Suprapubic skin (tissue), 4 donors: ENCODE measurements at places on chromosomes 11 and 22. TPM values are rescaled to one million over a fixed set of nuclear protein-coding genes. Genes with fewer than 3 reads are reported as not detected.

Gene OTOG
- not detected for total RNA-seq

Gene FGF3
- not detected for total RNA-seq

DNA sequence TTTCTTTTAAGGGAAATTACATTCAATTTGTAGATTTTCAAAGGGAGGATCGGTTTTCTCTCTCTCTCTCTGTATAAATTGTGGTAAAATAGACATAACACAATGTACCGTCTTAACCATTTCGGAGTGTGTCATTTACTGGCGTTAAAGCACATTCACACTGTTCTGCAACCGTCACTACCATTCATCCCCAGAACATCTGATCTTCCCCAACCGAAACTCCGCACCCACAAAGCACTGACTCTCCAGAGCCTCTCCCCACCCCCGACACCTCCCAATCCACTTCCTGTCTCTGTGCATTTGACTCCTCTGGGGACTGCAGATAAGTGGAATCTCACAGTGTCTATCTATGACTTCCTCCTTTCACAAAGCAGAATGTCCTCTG, 15.9 kb upstream of the GRAMD4 start:
- DNase-seq, result no peak

DNA sequence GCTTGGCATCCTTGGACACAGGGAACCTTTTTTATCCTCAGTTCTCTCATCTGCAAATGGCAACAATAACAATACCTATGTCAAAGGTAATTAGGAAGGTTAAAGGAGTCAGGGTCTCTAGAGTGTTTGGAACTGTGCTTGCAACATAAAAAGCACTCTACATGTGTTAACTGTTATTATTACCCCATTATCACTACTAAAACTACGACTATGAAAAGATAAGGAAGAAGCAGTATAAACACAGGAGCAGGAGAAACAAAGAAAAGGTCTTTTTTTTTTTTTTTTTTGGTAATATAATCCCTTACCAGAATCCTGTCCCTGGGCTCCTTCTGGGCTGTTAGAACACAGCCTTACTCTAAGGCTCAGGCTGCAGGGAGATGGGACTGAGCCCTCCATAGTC, 348.2 kb downstream of the CADM1 start:
- no peak for DNase-seq

DNA sequence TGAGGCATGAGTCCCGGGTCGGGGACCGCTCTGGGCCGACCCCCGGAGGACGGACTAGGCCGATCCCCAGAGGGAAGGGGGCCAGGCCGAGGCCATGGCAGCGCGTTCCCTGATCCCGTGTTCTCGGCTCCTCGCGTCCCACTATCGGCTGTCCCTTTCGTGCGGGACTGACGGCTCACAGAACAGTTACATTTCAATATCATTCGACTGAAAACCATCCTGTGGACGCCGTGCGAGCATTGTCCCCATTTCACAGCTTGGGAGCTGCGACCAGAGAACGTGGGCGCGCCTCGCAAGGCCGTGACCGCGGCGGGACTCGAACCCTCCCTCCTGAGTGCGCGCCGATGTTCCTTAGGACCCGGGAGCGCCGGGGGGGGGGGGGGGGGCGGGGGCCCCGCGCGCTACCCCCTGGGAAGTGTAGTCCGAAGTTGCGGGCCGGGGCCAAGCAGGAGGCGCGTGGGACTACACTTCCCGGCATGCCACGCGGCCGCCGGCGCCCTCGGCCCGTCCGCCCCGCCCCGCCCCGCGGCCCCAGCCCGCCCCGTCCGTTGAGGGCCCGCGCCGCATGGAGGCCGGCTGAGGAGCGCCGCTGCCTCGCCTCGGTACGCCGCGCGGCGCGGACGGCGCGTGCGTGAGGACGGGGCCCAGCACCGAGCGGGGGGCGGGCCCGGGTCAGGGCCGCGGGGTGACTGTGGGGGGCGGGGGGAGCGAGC, at the start of gene TRABD:
Gene TRABD (plus strand): TSS at position 539 of the 713 bp plus-strand sequence. CDS start 7,148 bp downstream, outside the sequence.
- peak; percentile 88 for DNase-seq

DNA sequence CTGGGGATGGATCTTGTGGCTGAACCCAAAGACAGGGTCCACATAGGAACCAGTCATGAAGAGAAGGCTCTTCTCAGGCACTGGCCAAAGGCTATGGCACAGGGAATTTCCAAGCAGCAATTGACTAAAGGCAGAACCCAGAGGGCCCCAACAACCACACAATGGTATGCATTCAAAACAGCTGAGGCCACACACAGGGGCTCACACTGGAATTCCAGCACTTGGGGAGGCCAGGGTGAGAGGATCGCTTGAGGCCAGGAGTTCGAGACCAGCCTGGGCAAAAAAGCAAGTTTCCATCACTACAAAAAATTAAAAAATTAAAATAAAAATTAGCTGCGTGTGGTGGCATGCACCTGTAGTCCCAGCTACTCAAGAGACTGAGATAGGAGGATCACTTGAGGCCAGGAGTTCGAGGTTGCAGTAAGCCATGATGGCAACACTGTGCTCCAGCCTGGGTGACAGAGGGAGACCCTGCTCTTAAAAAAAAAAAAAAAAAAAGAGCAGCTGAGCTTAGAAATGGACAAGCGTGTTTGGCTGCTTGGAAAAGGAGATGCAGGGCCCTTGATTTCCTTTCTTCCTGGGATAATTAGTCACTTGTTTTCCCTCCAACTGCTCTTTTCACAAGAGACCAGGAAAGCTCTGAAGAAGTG, 44.6 kb downstream of the MYH9 start:
- DNase-seq, result no peak

Gene GGTLC3
- not detected for total RNA-seq

- no peak for DNase-seq
Measured at GRCh38 chr11:37533830-37534229, 935.8 kb upstream of the RAG2 start.

DNA sequence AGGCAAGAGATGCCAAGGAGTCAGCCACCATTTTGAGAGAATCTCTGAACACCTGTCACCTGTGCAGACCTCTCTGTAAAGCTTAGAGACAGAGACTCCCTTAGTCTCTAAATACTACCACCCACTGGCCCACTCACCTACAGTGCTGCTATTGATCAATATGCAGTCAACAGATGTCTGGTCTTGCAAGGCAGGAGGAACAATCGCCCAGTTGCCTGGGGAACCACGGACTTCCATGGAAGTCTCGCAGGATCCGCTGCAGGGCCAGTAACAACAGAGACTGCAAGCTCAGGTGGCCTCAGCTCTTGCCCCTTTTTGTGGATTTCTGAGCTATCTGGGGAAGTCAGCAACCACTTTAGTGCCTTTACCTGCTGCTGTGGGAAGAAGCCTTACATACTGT, 195.1 kb downstream of the OPCML start:
- no peak for DNase-seq

- DNase-seq, result peak; percentile 59
Measured at GRCh38 chr22:19802001-19802893, 41.7 kb downstream of the TBX1 start.

DNA sequence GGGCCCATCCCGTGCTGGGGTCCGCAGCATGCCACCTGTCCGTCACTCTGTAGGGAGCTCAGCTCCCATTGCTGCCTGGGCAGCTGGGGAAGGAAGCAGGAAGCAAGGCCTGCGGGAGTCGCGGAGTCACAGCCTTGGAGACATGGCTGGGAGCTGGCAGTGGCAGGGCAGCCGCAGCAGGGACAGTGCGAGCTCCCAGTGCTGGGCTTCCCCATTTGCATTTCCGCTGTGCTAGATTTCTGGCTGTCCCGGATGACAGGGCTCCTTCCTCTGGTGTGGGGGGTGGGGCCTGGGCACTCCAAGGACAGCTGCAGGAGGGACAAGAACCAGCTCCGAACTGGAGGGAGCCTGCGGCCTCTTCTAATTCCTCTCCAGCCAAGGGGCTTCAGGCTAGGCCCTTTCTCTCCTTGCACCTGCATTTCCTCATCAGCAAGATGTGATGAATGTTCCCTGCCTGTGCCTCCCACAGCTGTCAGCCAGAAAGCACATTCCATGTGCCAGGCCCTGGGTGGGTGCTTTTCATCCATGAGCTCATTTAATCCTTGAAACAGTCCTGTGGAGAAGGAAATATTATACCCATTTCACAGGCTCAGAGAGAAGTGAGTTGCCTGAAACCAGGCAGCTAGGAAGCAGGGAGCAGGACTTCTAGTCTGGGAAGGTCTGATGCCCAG, 48.0 kb downstream of the MYO7A start:
- DNase-seq, result no peak

DNA sequence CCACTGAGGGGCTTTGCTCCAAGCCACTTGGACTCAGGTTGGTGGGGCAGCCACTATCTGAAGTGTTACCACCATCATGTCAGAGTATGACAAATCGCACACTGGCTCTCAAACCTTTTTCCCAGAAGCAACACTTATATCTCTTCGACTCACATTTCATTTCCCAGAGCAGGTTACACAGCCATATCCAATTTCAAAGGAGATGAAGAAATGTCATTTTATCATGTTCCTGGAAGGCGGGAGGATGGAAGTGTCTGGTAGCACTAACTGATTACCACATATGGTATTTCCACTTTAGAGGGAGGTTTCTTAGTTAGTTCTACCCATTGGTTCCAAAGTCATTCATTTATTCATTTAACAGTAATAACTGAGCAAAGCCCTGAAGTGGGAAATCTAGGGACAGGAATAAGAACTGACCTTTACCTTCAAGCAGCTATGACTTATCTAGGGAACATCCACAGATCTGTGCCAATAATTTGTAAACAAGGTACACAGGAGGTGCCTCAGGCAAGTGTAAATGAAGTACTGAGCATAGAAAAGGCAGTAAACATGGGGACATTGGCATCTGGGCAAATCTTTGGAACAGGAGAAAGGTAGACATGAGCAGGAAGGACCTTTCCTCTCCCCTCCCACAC, 54.9 kb upstream of the LRRC55 start:
- DNase-seq, result no peak

- no peak for DNase-seq
Measured at GRCh38 chr11:104663190-104664140, 234.8 kb downstream of the CASP12 start.

- no peak for DNase-seq
Measured at GRCh38 chr11:88167853-88168252, 7.4 kb downstream of the RAB38 start.

Gene GLYATL2
- not detected for total RNA-seq

Gene NEFH
- total RNA-seq, result not detected

GRCh38 chr11:1458340-1459218, 28.0 kb downstream of the MOB2 start:
- no peak for DNase-seq

DNA sequence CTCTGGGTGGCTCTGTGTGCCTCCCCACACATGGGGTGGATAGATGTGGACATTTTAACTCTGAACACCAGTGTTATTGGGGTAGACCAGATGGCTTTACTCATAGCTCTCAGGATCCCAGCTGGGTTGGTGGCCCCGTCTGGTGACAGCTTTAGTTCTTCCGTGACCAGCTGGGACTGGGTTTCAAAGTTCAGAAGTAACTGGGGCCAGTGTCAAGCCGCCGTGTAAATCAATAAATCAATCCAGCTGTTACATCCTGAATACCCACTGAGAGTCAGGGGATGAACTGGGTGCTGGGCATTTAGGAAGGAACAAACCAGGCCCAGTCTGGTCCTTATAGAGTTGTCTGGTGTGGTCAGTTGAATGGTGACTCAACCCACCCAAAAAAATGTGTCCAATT, 269.4 kb downstream of the CTTN start:
- no peak for DNase-seq

DNA sequence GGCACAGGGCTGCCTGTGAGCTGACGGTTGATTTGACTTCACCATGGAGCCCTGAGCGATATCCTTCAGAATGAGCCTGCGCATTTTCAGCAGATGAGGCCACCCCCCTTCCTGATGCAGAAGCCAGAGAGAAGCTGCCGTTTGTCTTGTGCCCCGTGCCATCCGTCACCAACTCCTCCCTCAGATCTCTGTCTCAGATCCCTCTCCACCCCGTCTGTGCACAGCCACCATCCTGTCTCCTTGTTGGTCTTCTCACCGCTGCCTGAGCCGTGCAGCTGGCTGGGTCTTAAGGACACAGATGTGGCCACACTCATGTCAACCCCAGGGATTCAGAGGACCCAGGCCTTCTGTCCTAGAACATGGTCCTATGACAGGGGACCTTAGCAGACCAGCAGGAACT, 293.9 kb downstream of the TBC1D22A start:
- DNase-seq, result no peak

- no peak for DNase-seq
Measured at GRCh38 chr11:127109796-127110480, 109.4 kb upstream of the KIRREL3 start.

Gene NTM
- 19.1 TPM for total RNA-seq

Gene TSPAN32
- total RNA-seq, result not detected

- DNase-seq, result peak; percentile 63
Measured at GRCh38 chr22:35150183-35151107, 84.5 kb downstream of the ISX start.

Gene STX3
- total RNA-seq, result 27.6 TPM

DNA sequence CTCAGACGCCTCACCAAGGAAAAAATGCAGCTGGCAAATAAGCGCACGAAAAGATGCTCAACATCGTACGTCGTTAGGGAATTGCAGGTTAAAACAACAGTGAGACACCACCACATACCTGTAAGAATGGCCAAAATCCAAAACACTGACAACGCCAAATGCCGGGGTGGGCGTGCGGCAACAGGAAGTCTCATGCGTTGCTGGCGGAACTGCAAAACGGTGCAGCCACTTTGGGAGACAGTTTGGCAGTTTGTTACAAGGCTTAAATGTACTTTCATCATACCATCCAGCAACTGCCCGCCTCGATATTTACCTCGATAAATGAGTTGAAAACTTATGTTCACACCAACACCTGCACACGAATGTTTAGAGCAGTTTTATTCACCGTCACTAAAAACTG, 7.5 kb upstream of the CTSD start:
- DNase-seq, result peak; percentile 49

Gene CSF2RB
- 4.7 TPM for total RNA-seq

Gene SEPTIN3
- 2.2 TPM for total RNA-seq

Gene YPEL1
- 3.0 TPM for total RNA-seq

Gene GRM5
- total RNA-seq, result not detected

DNA sequence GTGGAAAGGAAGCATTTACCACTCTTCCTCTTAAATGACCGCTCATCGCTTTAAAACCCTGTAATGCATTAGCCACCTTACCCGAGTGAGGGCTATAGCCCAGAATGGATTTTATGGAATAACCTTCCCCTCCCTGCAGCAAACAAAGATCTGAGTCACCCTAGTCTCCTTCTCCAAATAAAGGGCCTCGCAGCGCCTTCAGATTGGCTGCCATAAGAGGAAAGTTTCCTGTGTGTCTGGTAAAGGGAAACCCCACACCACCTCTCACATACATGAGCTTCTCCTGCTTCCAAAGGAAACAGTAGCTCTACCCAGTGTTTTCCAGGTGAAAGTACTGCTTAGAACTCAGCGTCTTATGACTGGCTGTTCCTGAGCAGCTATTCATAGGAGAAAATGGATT, 47.8 kb downstream of the PPP2R1B start:
- no peak for DNase-seq

DNA sequence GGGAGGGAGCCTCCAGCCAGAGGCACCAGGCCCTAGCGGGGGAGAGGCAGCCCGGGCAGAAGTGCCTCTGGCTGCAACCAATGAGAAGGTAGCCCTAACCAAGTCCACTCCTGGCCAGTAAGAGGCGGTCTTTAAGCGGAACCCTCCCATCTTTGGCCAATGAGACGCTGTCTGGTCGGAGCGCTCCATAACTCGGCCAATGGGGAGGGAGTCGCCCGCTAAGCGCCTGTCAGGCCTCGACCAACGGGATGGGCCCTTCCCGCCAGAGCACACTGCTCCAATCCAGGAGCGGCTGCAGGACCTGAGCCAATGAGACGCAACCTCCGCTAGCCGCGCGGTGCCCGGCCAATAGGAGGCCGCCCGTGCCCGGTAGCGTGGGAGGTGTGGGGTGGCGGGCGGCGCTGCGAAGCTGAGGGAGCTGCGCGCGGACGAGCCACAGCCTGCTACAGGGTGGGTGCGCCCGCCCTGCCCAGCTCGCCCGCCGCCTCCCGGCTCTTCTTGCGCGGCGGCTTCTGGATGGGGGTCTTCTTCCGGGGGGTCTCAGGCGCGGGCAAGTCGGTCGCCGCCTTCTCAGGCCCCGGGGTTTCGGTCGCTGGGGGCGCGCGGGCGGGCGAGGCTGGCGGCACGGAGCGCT, 12.6 kb downstream of the SCARF2 start:
- DNase-seq, result no peak
